NT2/D1 (cell line): ENCODE measurements at places on chromosomes 1 and 21.

GRCh38 chr1:171113382-171113781 is 22.7 kb downstream of the FMO3 start:
- no peak for DNase-seq

- DNase-seq: no peak
Measured at GRCh38 chr1:110176299-110176956, 26.1 kb downstream of the SLC6A17 start.

- DNase-seq: no peak
Measured at GRCh38 chr1:22799971-22800370, 89.3 kb downstream of the EPHB2 start.

GRCh38 chr1:180501865-180502360 is 464 bp downstream of the ACBD6 start:
- no peak for DNase-seq

- DNase-seq: peak; percentile 36
Measured at GRCh38 chr1:181405584-181405983, 77.7 kb upstream of the CACNA1E start.

GRCh38 chr1:2174348-2175054 is 20.1 kb downstream of the FAAP20 start:
- no peak for DNase-seq

- no peak for DNase-seq
Measured at GRCh38 chr1:44033756-44034155, 2.5 kb upstream of the SLC6A9 start.

GRCh38 chr1:181588631-181589030 is 105.3 kb downstream of the CACNA1E start:
- no peak for DNase-seq

GRCh38 chr21:43369596-43370090 is 57.3 kb downstream of the SIK1 start:
- DNase-seq: no peak

GRCh38 chr1:93350322-93350721 is 4.6 kb downstream of the DR1 start:
- no peak for DNase-seq

DNA sequence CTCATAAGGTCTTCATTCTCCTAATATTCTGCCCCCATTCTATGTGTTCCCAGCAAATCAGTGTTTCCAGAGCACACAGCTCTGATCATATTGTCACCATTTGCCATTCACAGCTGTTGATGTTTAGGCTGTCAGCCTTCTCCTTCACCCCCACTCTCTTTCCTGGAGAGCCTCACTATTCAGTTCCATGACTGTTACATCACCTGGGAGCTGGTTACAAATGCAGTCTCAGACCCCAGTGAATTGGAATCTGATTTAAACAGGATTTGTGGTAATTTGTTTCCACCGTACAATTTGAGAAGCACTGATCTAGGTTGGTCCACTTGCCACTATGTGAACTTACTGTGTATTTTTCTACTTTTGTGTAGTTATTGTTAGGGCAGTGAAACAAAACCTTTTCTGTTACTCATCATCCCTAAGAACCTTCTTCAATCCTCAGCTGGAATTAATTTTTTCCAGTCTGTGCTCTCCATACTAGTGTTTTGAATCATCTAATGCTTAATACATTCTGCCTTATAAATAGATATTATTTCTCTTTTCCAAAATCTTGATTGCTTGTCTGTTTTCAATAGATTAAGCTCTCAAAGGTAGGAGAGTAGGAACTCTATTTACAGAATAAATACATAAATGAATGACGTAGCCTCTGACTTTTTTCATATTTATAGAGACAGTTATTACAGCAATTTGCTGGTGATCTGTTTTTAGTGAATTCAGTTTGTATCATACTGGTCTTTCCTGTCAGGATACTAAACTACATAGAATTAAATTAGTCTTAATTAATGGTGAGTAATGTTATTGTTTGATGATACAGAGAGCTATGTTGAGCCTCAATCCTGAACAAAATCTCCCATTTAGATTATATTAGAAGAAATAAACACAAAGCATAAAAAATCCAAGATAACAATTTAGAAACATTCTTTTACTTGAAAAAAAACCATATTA is 8.1 kb downstream of the SNX7 start:
- no peak for DNase-seq

- DNase-seq: no peak
Measured at GRCh38 chr1:7186382-7187111, 401.3 kb downstream of the CAMTA1 start.

DNA sequence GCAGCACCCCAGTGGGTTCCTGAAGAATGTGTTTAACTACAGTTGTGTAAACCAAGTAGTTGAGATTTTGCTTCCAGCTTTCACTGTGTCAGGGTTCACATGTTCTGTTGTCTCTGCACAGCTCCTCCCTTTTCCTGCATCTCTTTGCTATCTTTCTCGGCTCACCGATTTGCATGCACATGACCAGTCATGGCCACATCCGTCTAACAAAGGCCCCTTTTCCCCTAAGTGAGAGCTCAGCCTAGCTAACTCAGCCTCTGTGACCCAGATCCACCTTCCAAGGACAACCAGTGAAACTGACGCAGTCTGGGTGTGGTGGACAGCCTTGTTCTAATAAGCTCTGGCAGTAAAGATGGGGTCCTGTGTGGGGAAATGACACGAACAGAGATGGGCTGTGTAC is 101.1 kb downstream of the ZP4 start:
- DNase-seq: no peak

DNA sequence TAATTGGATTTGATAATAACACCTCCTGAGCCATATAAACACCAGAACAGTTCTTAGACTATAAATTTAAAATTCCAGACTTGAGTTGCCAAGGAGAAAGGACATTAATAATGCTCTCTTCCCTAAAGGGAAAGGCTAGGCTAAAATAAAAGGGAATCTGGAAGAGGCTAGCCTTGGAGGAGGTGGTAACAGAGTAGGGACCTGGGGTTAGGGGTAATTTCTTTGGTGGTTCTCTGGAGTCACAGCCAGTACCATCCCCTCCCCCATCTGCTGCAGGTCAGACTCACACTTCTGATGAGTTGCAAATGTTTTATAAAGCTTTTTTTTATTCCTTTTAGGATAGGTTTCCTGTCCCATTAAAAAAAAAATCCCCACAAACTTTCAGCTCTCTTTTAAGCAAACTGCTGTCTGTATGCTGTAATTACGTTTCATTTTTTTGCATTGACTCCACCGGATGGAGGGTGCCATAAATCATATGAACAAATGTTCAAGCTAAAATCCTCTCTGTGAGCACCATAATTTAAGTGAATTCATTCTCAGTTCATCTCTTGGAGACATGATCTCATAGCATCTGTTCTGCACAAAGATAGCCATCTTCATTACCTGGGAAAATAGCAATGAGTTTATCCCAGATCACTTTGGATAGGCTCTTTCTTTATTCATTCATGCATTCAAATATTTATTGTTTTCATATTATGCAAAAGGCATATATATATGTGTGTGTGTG is 379.6 kb downstream of the TTLL7 start:
- DNase-seq: no peak

DNA sequence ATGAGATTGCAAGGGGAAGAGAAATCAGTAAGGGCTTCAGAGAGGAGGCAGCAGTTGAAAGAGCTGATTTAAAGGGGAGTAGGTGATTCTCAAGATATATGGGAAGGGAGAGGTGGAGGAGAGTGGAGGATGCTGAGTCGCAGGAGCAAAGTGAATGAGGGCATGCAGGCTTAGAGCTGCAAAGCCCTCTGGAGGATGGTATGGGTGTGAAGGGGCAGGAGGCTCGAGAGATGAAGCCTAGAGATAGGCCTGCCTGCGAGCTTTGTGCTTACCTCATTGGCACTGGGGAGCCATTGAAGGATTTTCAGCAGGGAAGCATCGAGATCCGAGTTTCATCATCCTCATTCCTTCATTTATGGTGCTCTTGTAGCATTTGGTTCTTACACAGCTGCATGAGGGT is 15.8 kb upstream of the SH2D2A start:
- DNase-seq: no peak

GRCh38 chr1:7745783-7746182 is 25.3 kb upstream of the VAMP3 start:
- DNase-seq: no peak
